Large intestine (tissue), 12 donors: ENCODE measurements at places on chromosomes 16 and 17. TPM values are rescaled to one million over a fixed set of nuclear protein-coding genes. Genes with fewer than 3 reads are reported as not detected.
A peak's percentile ranks its signal among the peaks of the same experiment; 100 is the strongest.

DNA sequence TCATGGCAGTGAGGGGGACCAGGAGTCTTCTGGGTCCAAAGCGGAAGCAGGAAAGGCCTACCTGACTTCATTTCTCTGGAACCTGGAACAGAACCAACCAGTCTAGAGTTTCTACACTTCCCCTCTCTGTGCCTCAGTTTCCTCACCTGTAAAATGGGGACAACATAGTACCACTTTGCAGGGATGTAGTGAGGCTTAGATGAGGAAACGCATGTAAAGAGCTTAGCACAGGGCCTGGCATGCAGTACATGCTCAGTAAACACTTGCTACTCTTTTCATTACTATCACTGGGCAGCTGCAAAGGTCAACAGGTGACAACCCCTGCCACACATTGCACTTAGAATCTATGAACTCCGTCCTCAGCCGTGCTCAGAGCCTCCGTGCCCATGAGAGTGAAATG, 24.2 kb downstream of the MYO15A start:
- DNase-seq = no peak

The SCGB1C2 gene
- not detected for polyA plus RNA-seq

- no peak for DNase-seq
Measured at GRCh38 chr16:58121132-58121531, 8.0 kb downstream of the CFAP20 start.

GRCh38 chr17:32287804-32288511, 22.3 kb downstream of the RHBDL3 start:
- DNase-seq = no peak

- no peak for DNase-seq
Measured at GRCh38 chr16:75996491-75996890, 270.2 kb upstream of the CPHXL start.

DNA sequence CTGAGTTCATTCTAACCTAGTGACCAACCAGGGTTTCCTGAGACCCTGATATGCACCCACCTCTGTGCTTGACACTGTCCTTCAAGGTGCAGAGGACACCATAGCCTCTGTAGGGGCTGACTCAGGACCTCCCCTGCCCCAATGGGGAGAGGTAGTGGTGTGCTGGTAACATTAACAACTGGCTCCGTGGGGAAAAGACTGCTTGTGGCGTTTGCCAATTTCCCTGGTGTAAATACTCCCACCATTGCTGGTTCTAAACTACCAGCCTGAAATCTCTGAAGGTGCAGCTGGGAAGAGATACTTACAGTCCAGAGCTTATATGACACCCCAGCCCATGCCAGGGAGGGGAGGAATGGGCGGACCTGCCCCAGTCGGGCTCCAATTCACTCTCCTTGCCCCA, 54.9 kb downstream of the ENGASE start:
- DNase-seq = no peak

DNA sequence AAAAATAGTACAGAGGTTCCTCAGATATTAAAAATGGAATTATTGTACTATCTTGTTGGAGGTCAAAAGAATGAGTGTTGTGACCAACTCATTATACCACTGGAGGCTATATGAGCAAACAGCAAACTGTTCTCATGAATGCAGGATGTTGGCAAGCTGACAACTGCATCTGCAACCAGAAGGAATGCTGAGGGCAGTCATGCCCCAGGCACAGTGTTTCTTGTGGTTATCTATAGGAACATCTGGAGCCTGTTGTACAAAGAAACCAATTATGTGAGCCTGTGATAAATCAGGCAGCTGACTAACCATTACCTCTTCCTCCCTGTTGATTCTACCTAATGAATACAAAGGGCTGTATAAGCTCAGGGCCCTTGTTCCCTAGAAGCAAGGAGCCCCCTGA, 2057.1 kb downstream of the TP53TG3F start:
- no peak for DNase-seq

GRCh38 chr17:75814900-75815373, 29.3 kb downstream of the UNC13D start:
- no peak for DNase-seq

GRCh38 chr16:89183463-89183862, 11.9 kb downstream of the CDH15 start:
- no peak for DNase-seq

DNA sequence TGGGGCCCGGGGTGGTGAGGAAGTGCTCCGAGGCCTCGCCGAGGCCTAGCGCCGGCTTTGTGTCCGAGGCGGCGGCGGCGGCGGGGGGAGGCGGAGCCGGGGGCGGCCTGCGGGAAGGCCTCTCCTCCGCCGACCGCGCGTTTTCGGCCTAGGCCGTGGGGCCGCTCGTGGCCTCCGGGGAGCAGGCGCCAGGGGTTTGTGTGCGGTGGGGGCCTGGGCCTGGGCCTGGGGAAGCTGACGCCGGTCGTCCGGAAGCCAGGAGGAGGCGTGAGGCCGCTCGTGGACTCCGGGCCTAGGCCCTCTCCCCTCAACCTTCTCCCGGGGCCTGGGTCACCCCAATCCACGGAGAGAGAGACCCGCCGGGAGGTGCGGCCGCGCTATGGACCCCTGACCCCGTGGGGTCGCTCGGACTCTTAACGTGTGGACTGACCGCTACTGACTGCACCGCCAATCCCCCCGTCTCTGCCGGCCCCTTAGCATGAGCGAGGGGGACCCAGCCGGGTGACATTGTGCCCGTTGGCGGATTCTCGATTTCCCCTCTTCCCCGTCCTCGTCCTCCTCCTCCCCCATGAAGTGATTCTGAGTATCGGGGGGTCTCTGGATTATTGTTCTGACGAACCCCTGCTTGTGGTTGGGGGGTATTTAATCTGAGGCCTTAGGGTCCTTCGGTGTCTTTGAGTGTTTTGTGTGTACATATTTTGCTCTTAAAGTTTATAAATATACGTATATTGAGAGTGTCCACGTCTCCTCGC, 660 bp downstream of the RBBP6 start:
- peak; percentile 26 for DNase-seq

DNA sequence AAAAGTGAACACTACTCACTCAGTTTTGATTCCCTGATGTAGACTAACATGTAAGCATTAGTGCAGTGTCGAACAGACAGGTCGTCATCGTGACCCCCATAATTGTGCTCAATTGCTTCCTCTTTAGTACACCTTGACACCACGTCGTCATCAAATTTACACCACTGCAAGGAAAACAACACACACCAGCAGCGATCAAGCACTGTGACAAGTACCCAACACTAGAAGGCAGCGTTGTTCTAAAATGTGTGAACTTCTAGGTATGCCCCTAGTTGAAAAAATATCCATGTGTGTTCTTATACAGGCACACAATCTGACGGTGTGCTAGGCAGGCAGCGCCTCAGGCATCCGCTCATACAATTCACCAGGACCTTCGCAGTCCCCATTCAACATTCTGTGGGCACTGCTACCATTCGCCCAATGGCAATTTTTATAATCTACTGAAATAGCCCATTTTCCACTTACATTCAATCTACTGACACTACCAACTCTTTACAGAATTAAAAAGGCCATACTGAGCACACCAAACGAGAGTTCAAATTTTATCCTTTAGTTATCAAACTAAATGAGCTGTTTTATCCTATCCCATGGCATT, 23.1 kb downstream of the LITAFD start:
- no peak for DNase-seq

The PSMB3 gene
- polyA plus RNA-seq = 117 TPM

- no peak for DNase-seq
Measured at GRCh38 chr16:48318630-48319029, 66.6 kb downstream of the SIAH1 start.

DNA sequence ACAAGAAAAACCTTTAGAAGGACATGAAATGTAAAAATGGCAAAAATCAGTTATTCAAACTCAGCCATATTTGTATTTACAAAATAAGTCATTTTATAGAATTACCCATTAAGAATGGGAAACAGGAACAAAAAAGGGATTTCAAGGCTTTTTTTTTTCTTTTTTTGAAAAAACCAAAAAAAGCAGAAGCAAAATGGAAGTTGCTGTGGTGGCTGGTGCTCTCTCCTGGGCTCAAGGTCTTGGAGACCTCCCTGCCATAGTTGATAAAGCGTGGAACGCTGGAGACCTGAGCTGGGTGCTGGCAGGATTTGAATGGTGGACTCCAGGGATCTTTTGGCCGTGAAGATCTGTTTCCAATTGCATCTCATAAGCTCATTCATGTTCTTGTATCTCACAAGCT, 3.1 kb downstream of the PLCG2 start:
- no peak for DNase-seq

The TPSD1 gene
- polyA plus RNA-seq = 0.06 TPM
